ENCODE measurements at places on chromosomes 13 and 19.
A peak's percentile ranks its signal among the peaks of the same experiment; 100 is the strongest.

DNA sequence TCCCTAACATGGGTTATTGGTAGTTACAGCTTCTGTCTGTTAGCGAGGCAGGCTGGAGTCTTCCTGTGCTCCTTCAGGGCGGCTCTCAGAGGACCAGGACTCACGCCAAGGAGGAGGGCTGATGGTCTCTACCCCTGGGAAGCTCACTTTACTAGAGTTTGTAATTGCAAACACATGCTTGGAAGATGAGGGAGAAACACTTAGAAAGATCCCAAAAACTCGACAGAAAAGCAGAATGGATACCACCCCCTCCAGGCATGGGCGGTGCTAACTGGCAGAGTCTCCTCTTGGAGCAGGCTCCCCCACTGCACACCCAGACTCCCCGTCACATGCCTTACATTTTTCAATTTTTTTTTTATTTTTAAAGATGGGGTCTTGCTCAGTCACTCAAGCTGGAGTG, 62.0 kb downstream of the PARP4 start:
- no peak for DNase-seq

- DNase-seq: no peak
Observed at GRCh38 chr13:78364711-78365110, 238.6 kb downstream of the POU4F1 start.

DNA sequence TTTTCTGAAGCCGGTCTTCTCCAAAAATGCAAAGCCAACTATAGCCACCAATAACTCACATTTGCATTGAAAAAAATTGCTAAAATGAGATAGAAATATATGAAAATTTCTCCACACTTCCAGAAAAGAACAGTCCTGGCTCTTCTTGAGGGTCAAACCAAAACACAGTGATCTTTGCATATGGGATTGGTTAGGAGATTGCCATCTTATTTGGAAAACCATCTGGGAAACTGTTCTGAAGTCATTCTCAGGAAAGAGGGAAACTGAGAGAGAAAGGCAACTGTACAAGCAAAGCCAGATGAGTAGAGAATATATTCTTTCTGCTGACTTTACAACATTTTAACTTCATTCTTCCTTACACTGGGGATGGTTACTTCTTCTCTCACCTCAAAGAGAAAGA, 54.6 kb downstream of the HSPH1 start:
- DNase-seq: no peak

- no peak for DNase-seq
Observed at GRCh38 chr19:37933937-37934358, 26.9 kb downstream of the SIPA1L3 start.

DNA sequence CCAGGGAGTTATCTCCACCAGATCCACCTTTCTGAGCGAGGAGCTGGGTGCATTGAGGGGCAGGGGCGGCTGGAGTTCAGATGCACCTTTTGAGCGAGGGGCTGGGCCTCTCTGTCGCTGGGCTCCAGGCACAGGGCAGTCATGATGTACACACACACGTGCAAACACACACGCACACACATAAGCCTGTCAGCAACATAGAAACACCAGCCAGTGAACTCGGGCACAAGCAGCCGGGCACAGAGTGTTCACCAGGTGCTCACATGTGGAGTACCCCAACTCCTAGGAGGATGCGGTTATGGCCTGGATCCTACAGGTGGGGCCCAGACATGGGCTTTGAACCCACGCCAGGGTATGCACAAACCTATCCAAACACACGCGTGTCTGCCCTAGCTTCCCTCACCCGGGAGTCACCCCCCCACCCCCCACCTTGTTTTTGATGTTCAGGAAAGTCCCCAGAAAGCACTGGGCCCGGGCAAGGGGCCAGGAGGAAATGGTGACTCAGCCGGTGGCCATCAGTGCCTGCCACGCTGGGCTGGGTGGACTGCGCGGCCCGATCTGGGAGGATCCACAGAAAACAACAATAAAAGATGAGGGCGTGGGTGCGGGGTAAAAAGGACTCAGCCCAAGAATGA, 13.3 kb downstream of the ARRDC2 start:
- peak; percentile 62 for DNase-seq

GRCh38 chr19:33171916-33172359, 22.2 kb upstream of the LRP3 start:
- no peak for DNase-seq

DNA sequence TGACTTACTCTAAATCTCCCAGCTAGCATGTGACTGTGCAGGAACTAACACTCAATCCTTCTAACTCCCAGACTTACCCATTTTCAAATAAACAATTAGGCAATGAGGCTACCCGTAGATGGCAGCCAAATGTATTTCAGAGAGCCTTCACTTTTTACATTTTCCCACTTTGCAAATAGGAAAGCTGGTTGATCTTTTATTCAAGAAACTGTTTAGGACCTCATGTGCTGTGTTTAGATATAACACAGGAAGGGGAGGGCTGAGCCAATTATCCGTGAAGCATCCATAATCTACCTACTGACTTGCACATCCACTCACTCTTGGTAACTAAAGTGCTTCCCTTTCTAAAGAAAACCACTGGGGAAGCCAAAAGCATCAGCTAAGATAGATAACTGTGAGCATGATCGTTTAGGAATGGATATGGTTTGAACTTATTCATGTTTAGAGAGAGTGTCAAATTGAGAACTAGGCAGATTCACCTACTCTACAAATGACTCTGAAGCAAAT, 33.4 kb downstream of the MBNL2 start:
- no peak for DNase-seq

- no peak for DNase-seq
Observed at GRCh38 chr19:6253954-6254733, 25.6 kb downstream of the MLLT1 start.

- DNase-seq: peak; percentile 34
Observed at GRCh38 chr19:48969276-48970138, 4.4 kb downstream of the FTL start.

DNA sequence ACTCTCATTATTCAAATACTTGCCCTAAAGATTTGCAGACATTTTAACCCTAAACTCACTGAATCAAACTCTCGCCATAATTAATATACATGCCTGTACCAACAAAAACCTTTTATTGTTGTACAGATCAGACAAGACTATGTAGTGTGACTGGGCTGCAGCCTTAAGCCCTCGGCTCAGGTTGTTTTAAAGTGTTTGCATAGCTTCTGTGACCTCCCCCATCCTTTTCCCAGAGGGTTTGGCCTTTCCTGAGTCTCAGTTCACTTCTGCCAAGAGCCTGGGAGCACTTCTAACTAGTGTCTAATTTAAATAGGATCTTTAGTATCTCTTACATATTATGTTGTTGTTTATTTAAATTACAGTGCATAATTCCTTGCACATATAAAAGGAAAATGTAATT, 158.2 kb downstream of the HS6ST3 start:
- no peak for DNase-seq

- no peak for DNase-seq
Observed at GRCh38 chr13:61765940-61766666, 350.5 kb upstream of the PCDH20 start.

GRCh38 chr19:13899912-13900584, 5.9 kb downstream of the BRME1 start:
- DNase-seq: no peak

GRCh38 chr13:46679369-46680120, 117.4 kb downstream of the ESD start:
- peak; percentile 49 for DNase-seq

GRCh38 chr19:2733930-2734588, 5.8 kb downstream of the SLC39A3 start:
- DNase-seq: no peak

GRCh38 chr13:77239312-77239711, 87.6 kb downstream of the MYCBP2 start:
- no peak for DNase-seq

DNA sequence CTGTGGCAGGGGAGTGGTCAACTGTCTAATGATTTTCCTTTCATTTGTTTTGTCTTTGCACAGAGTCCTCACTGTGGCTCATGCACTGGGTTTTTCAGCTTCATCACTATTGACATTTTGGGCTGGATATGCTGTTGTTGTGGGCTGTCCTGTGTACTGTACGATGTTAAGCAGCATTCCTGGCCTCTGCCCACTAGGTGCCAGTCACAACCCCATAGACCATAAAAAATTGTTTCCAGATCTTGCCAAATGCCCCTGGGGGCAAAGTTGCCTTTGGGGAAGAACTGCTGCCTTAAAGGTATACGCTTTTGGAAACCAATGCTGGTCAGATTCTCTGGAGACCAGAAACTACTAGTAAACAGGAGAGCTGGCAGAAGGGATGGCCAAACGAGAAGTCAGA, 310.4 kb downstream of the SPRY2 start:
- DNase-seq: no peak

GRCh38 chr19:5036698-5037563, 68.0 kb downstream of the KDM4B start:
- DNase-seq: peak; percentile 46

DNA sequence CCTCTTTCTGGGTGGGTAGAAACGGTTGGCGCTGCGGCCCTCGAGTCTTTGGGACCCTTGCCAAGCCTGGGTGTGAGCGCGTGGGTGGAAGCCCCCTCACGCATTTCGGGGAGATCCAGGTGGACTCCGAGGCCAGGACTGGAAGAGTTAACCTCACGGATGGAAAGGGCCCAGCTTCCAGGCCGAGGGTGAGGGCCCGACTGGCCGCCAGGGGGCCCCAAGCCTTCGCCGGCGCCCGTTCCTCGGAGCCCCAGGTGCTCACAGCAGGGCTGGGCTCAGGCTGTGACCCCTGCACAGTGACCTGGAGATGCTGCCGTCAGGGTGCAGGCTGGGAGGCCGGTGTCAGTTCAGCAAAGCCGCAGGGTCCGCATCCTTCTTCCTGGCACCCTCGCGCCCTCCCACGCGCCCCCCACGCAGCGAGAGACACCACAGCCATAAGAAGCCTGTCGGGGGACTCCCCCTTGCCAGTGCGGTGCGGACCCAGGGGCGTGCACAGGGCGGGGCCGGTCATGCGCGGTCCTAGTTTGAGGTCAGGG, 34.2 kb upstream of the TMEM255B start:
- peak; percentile 67 for DNase-seq
